ENCODE measurements at places on chromosomes 12 and 14. TPM values are rescaled to one million over a fixed set of nuclear protein-coding genes. Genes with fewer than 3 reads are reported as not detected.

GRCh38 chr12:33634544-33634943 lies 194.9 kb upstream of the SYT10 start:
- no peak for DNase-seq

- no peak for DNase-seq
Observed at GRCh38 chr12:91603060-91603459, 420.4 kb upstream of the DCN start.

GRCh38 chr14:100243020-100243419 lies 4.1 kb downstream of the YY1 start:
- no peak for DNase-seq

GRCh38 chr12:124898200-124898922 lies 16.1 kb downstream of the UBC start:
- DNase-seq, result peak; percentile 63

DNA sequence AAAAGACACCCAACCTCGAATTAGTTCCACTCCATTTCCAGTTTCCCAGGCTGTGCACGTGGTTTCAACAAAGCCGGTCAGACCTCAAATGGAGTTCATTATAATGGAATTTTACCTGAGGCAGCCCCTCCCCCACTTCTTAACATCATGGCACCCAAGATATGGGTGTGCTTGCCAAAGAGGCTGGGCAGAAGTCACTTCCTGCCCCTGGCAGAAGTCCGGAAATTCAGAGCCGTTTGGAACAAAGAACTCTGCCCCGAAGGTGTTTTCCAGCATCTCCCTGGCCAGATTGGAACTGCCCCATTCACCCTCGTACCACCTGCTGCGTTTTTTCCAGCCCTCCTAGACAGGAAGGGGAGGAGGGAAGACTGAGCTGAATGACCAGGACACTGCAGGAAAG lies 8.2 kb downstream of the VDR start:
- DNase-seq, result no peak

- no peak for DNase-seq
Observed at GRCh38 chr12:117933545-117933944, 35.2 kb downstream of the KSR2 start.

- no peak for DNase-seq
Observed at GRCh38 chr14:89644641-89645040, 227.6 kb upstream of the FOXN3 start.

- DNase-seq, result no peak
Observed at GRCh38 chr12:77343291-77343690, 277.9 kb upstream of the E2F7 start.

- DNase-seq, result peak; percentile 83
Observed at GRCh38 chr12:103799857-103800771, 40.9 kb downstream of the NT5DC3 start.

- DNase-seq, result no peak
Observed at GRCh38 chr12:85626001-85626783, 210.0 kb downstream of the RASSF9 start.

- no peak for DNase-seq
Observed at GRCh38 chr14:52049721-52050588, 18.9 kb downstream of the NID2 start.

GRCh38 chr14:97444248-97444647 lies 647.1 kb downstream of the VRK1 start:
- no peak for DNase-seq

GRCh38 chr12:118536306-118536906 lies 160.1 kb downstream of the SUDS3 start:
- DNase-seq, result no peak

GRCh38 chr12:81683881-81684280 lies 75.3 kb downstream of the PPFIA2 start:
- DNase-seq, result no peak

DNA sequence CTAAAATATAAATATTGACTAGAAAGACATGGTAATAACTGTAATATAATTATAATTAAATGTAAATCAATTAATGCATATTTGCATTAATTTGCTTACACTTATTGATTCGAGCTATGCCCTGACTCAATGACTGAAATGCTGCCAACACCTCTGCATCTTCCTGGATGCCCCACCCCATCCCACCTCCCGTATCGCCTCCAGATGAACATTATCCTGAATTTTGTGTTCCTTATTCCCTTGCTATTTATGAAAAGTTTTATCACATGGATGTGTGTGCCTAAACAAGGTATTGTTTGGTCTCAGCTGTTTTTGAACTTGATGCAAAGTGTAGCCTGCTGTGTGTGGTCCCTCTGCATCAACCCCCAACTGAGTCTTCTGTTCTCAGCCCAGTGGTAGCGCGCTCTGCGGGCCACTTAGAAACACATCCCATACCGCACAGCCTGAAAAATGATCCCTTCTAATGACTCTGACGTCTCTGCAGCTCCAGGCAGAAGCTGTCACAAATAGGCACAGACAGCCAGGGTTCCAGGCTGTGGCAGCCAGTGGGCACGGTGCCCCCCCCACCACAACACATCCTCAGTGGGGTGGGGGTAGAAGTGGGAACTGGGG lies 96.5 kb downstream of the PRMT8 start:
- no peak for DNase-seq

GRCh38 chr14:33510063-33510481 lies 440.8 kb downstream of the EGLN3 start:
- DNase-seq, result no peak

DNA sequence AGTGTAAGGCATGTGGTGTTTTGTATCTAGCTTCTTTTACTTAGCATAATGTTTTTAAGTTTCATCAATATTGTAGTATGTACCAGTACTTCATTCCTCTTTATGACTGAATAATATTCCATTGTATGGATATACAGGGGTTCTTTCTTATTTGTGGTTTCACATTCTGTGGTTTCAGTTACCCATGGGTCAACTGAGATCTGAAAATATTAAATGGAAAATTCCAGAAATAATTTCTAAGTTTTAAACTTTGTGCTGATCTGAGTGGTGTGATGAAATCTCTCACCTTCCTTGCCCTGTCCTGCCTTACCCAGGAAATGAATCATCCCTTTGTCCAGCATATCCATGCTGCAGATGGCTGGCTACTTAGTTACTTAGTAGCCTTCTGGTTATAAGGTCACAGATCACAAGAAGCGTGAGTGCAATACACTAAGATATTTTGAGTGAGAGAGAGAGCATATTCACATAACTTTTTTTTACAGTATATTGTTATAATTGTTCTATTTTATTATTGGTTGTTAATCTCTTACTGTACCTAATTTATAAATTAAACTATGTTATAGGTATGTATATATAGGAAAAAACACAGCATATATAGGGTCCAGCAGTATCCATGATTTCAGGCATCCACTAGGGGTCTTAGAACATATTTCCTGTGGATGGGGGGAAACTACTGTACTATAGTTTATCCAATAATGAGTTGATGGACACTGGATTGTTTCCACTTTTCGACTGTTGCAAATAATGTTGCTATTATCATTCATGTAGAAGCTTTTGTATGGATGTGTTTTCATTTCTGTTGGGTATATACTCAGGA lies 59.6 kb upstream of the LRTM2 start:
- DNase-seq, result no peak

C1R gene
- 404 TPM for total RNA-seq

PARP2 gene
- 16.9 TPM for total RNA-seq

TMCC3 gene
- 6.7 TPM for total RNA-seq

Measured in right cardiac atrium (tissue), 5 donors.